Amniotic stem cell (primary cell): ENCODE measurements at places on chromosomes 5 and 9.

GRCh38 chr9:76322810-76323209 lies 71.4 kb downstream of the RFK start:
- DNase-seq: no peak

DNA sequence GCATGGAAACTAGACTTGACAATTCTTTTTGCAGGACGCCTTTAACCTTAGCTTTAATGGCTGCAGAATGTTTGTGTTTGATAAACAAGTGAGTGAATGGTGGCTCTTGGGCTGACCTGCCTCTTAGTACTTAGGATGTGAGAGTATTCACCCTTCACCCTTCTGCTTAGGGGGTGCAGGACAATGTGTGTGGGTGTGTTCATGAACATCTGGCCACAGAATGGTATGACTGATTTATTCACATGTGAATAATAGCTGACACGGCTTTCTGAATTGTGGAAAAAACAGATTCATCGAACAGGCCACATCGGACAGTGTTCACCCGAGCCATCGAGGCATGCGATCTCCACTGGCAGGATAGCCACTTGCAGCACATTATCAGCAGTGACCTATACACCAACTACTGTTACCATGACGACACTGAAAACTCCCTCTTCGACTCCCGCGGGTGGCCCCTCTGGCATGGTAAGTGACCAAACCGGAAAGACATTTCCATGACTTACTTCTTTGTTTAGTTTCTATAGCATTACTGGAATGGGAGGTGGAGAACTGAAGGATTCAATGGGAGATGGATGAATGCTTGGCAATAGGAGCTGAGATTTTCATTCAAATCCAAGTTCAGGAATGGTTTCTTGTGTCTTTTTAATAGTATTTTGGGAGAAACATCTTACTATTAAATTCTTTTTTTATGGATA lies 193.6 kb downstream of the ZSWIM6 start:
- DNase-seq: no peak

DNA sequence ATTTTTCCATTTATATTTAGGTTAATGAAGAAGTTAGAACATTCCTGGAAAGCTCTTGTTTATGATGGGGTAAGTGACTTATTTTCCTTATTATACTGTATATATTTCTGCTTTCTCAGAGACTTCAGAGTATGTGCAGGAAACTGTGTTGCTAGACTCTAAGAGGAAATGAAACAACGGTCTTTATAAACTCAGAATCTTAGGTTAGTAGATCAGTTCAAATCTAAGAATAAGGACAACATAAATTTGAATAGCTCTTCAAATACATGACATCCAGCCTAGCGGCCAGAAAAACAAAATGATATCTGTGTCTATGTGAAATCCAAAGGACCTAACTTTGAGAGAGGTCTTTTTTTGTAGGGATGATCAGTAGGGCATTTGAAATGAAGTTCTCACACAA lies 94.3 kb downstream of the PRKACG start:
- DNase-seq: no peak

GRCh38 chr9:6978591-6978990 lies 220.8 kb downstream of the KDM4C start:
- DNase-seq: no peak

GRCh38 chr5:179596421-179596820 lies 27.1 kb downstream of the HNRNPH1 start:
- no peak for DNase-seq

DNA sequence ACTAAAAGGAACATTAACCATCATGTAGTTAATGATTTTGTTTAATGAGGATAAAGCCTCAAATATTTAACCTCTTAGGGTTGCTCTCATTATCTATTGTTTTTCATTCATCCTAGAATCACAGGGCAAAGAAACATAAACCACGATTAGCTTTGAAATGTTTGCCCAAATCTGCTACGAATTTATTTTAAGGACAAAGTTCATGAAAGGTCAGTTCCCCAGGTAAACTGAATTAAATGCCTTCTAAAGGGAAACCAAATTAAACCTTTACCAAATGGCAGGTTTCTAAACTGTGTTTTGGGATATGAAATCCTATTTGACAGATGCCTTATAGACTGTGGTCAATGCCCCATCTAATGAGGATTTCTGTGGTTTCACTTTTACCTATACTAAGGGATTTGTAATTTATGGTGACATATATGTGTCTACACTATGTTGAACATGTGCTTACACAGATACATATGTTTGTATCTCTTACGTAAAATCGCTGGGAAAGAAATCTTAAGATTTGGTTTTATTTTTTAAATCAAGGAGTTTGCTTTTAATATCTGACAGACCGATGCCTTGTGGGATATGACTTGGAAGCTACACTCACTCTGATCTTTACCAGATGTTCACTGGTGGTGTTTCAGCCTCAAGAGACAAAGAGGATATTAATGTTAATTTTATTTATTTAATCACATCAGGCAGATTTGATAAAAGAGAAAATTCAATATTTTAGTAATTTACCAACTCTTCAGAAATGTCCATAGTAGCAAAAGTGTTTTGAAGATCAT lies 188.4 kb downstream of the GLIS3 start:
- DNase-seq: no peak

DNA sequence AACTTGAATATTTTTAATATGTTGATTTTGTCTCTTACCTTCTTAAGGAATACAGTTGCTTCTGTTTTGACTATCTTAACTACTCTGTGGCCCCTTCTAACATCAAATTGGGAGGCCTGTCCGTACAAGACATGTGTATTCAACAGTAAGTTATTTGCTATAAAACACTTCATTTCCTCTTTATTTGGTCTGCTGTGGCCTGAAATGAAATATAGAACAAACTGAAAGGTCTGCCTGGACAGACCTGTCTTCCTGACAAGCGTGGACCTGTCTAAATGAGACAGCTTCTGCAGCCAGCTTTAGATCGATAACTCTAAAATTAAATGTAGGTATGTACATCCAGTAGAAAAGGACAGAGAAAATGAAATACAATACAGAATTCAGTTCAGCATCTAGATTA lies 2.2 kb upstream of the LPAR1 start:
- no peak for DNase-seq

GRCh38 chr5:1470762-1471211 lies 25.5 kb upstream of the SLC6A3 start:
- no peak for DNase-seq

- no peak for DNase-seq
Observed at GRCh38 chr5:12652201-12652600, 748.0 kb upstream of the CTNND2 start.

DNA sequence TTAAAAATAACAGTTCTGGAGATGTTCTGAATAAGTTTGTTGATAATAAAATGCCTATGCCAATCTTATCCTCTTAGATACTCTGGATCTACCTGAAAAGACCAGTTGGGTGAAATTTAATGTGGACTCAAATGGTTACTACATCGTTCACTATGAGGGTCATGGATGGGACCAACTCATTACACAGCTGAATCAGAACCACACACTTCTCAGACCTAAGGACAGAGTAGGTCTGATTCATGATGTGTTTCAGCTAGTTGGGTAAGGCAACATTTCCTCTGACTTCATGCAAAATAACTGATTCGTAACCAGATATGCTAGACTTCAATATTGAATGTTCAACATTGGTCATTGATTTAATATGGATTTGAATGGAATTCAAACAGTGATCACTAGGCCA lies 27.0 kb downstream of the ERAP2 start:
- no peak for DNase-seq

DNA sequence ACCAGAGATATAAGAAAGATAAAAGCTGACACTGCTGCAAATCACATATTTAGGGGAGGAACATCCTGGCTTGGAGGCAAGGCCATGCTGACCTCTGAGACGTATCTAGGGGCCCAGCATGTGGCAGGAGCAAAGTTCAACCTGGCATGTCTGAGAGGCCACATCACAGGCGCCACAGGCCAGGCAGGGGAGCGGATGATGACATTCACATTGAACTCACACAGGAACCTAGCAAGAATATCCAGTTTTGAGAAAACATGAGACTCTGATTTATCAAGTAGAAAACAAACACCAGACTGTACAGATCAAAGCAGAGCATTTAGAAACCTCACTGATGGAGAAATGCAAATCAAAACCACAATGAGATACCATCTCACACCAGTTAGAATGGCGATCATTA lies 64.2 kb upstream of the STK32A start:
- no peak for DNase-seq

DNA sequence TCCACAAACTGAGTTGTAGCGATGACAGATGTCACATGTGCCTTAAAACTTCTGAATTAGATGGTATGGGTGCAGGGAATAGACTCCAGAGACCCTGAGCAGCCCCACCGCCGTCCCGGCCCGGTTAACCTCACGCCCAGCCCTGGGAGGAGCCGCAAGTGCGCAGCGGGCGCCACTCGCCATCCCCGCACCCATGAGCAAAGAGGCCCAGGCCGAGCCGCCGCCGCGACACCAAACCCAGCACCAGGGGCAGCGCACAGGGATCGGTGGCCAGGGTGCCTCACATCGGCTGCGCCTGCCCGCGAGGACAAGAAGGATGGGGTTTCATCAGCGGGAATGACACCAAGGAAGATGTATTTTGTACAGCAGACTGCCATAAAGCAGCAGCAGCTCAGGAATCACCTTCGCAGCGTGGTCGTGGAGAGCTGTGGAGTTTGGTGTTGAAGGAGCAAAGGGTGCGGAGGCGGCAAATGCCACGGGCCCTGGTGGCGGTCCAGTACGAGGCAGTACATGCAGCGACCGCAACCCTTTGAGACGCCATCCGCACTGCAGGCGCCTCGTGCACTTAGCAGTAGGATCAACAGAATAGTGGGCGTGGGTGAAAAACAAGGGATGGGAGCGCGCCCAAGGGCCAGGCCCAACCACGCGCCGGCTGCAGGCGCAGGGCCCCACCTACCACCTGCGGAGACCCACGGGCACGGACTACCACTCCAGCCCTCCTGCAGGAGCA lies 89.7 kb downstream of the ZNF366 start:
- DNase-seq: no peak

GRCh38 chr9:1261879-1262766 lies 212.0 kb downstream of the DMRT2 start:
- no peak for DNase-seq

- DNase-seq: no peak
Observed at GRCh38 chr5:150021491-150022157, 21.1 kb downstream of the HMGXB3 start.

- DNase-seq: no peak
Observed at GRCh38 chr9:18865542-18865941, 167.5 kb downstream of the SAXO1 start.

GRCh38 chr5:15790446-15791018 lies 290.6 kb downstream of the FBXL7 start:
- no peak for DNase-seq

GRCh38 chr9:11735391-11735790 lies 957.8 kb upstream of the TYRP1 start:
- DNase-seq: no peak

DNA sequence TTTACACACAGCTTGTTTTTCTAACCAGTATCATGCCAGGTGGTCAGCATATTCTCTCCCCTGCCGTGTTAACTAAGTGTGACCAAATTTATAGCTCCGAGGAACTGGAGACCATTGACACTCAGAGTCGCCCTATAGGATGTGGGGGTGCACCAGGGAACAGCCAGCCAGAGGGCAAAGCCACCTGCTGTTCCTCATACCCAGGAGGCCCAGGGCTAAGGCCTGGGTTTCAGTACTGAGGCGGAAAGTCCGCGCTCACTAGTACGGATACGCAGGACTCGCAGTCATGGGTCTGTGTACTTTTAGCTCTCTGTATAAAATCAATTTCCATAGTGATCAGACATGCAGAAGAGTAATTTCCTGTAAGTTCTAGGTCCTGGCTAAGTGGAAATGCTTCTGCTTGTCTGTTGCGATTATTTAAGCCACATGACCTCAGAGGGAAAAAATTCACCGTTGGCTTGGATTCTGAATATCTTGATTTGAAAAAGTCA lies 247.0 kb downstream of the AOPEP start:
- no peak for DNase-seq

GRCh38 chr9:128149001-128149701 lies at the start of gene LCN2:
TSS of gene LCN2 (plus strand) at chr9:128149453. CDS start at chr9:128149526, 73 bp downstream.
- DNase-seq: no peak

DNA sequence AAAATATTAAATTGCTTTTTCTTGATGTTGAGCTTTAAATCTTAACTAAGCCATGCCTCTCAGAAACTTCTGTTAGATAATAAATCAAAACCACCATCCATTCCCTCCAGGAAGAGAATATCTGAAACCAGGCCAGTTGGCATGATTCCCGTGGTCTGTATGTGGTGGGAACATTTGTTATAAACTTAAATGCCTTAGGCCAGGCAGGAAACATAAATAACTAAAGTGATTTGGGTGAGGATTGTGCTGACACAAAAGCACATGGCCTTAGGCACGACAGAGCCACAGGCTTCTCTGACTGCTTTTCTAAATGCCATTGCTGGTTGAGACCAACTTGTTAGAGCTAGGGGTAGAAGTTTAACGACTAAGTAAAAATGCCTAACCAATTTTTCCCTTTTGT lies 255.9 kb downstream of the GABRG2 start:
- no peak for DNase-seq

DNA sequence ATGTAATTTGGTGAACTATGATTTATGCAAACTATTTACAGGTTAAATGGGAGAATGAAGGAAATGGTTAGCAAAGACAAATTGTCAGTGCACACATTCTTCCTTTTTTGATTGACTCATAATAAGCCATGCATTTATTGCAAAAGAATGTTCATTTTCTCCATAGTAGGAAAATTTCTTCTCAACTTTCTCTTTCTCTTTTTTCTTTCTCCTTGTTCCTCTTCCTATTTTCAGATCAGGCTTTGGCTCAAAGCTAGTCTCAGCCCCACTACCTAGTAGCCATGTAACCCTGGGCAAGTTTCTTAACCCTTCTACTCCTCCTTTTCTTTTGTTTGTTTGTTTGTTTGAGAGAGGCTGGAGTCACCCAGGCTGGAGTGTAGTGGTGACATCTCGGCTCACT lies 156.6 kb downstream of the PIK3R1 start:
- no peak for DNase-seq

DNA sequence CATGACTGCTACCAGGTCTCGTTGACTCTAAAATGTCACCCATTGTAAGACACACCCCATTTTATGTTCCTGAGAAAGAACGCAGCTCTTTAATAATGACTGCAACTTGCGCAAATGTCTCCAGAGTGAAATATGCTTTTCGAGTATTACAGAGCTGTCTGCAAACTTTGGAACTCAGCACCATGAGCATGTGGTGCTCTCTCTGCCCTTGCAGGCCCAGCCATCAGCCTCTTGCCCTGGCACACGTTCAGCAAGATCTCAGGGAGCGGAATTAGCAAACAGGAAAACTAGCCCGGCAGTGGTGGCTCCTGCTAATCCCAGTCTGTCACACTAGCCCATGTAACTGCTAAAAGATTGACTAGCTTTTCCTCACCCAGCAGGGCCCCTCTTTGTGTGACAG lies 114.5 kb upstream of the SLC1A3 start:
- DNase-seq: no peak

GRCh38 chr9:8189881-8190280 lies 390.3 kb upstream of the DMAC1 start:
- no peak for DNase-seq
